ENCODE measurements at places on chromosomes 5 and 9.

- no peak for DNase-seq
Observed at GRCh38 chr9:103183701-103184171, 188.6 kb downstream of the CYLC2 start.

DNA sequence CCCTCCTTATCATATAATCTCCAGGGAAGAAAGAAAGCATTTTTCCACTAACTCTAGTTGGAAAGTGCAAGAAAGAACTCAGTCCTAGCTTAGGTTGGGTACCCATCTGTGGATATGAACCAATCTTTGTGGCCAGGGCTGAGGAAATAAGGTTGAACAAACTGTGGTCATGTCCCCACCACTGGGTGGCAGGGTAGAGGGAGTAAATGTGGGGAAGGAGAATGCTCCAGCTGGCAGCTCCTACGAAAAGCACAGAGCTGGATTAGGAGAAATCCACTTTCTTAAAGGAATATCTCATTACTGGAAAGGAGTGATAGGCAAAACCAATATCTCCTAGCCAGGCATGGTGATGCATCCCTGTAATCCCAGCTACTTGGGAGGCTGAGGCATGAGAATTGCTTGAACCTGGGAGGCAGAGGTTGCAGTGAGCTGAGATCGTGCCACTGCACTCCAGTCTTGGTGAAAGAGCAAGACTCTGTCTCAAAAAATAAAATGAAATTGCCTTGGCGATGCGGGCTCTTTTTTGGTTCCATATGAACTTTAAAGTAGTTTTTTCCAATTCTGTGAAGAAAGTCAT, 175.1 kb downstream of the CCDC192 start:
- DNase-seq = no peak

DNA sequence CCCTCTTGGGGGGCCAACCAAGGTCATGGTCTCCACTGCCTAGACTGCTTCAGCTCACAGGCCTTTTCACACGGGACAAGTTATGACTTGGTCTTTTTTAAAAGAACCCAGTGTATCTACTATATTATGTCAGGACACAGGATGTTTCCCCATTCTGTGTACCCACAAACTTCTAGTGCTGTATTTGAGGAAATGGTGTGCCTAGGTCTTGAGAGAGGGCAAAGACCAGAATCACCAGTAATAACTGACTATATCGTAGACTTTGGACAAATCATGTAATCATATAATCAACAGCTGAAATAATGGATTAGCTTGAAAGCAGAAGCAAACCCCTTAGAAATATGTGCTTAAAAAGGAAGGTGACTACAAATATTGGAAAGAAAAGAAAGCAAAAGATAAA, 133.3 kb downstream of the ARL15 start:
- no peak for DNase-seq

DNA sequence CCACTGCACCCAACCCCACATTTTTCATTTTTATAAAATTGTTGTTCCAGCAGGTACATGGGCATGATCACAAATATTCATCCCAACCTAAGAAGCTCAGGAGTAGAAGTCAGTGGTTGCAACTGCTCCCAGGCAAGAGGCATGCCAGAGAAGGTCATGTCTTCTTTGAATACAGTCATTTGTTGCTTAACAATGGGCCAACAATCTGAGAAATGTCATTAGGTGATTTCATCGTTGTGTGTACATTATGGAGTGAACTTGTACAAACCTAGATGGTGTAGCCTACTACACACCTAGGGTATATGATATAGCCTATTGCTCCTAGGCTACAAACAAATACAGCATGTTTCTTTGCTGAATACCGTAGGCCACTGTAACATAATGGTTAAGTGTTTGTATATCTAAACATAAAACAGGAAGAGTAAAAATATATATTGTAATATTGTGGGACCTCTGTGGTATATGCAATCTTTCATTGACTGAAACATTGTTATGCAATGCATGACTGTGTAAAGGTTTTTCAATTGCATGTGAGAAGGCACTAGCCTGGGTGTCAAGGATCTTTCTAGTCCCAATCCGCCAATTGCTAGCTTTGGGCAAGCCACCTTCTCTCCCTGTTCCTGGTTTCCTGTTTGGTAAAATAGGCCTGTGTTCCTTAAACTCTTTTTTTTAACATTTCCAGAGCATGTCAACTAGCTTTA, 27.6 kb downstream of the ATP10B start:
- no peak for DNase-seq

- no peak for DNase-seq
Observed at GRCh38 chr9:108377382-108377781, 478.4 kb downstream of the ACTL7B start.

DNA sequence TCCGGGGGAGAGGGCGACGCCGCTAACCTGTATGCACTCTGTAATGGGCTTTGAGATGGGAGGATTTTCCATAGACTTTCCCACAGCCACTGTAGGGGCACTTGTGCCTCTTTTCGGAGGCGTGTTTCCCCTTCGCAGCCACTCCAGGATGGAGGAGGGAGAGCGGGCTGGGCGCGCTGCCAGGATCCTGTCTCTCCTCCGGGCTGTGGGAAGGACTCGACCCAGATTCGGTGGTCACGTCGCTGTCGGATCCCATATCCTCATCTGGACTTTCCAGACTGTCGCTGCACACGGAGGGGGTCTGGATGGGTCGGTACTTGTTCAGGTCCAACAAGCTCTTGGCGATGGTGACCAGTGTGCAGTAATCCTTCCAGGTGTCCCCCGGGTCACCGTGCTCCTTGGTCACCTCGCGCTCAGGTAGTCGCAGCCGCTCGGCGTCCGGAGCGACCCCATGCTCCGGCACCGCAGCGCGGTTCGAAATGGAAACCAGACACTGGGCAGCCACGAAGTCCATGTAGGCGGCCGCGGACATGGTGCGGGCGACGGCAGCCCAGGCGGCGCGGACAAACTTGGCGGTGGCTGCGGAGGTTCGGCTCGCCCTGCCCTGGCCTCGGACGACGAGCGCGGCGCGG, 1.5 kb downstream of the KLF9 start:
- DNase-seq = peak; percentile 31

- no peak for DNase-seq
Observed at GRCh38 chr5:13659391-13659790, 285.1 kb downstream of the DNAH5 start.

DNA sequence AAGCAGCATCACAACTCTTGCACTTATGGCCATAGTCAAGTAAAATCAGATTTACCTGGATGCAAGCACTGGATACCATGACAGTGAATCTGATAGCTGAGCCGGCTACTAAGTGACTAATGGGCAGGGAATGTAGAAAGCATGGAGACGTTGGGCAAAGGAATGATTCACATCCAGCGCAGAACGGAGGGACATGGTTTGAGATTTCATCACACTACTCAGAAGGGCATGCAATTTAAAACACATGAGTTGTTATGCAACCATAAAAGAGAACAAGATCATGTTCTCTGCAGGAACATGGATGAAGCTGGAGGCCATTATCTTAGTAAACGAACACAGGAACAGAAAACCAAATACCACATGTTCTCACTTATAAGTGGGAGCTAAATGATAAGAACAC, 169.1 kb upstream of the PIK3R1 start:
- no peak for DNase-seq

GRCh38 chr5:150512368-150512747, 4.4 kb downstream of the NDST1 start:
- no peak for DNase-seq

GRCh38 chr5:92181656-92182055, 798.5 kb upstream of the ARRDC3 start:
- DNase-seq = no peak

GRCh38 chr9:1837453-1838084, 177.6 kb upstream of the SMARCA2 start:
- no peak for DNase-seq
